HAP-1 (cell line): ENCODE measurements at places on chromosomes 4 and X.

DNA sequence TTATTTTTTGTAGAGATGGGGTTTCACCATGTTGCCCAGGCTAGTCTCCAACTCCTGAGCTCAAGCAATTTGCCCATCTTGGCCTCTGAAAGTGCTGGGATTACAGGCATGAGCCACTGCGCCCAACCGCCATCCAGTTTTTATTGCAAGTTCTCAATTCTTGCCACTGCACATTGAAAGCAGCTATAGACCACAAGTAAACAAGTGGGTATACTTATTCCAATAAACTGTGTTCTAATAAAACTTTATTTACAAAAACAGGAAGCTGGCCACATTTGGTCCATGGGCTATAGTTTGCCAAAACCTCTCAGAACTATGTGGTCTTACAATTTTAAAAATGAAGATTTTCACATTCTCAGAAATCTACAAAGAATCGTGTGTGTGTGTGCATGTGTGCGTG, 313.6 kb upstream of the RASGEF1B start:
- no peak for DNase-seq

- DNase-seq: no peak
These were observed 475.7 kb upstream of the SLIT2 start for GRCh38 chr4:19776021-19776459.

DNA sequence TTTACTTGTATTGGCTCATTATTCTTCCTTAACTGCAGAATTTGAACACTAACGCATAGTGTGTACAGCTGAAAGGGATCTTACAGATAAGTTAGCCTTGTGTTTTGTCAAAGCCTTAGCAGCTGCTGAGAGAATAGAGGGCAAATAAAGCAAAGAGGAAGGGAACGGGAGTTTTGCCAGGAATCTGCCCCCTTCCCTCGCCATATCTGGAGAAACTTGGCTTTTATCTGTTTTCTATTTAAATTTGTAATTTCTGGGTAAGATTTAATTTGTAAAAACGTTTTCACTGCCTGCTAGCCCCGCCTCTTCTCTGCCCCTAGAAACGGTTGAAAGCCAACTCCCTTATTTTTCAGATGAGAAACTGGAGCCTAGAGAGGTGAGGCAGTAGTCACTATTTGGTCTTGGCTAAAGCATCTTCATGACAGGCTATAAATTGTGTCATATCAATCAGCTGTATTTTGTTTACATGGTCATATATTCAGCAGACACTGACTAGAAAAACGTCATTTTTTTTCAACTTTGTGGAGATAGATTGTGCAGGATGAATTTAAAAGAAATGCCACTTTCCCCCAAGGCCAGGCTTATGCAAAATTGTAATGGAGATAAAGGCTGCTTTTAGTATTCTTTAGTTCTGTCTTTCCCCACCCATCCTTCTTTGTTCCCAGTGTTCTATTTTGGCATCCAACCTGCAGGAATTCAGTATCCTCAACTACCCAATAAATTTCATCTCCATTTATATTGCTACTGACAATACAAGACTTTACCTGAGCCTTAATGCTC, 319.4 kb downstream of the SH2D1A start:
- DNase-seq: peak; percentile 59

GRCh38 chrX:65508851-65509250, 25.7 kb downstream of the LAS1L start:
- DNase-seq: no peak

DNA sequence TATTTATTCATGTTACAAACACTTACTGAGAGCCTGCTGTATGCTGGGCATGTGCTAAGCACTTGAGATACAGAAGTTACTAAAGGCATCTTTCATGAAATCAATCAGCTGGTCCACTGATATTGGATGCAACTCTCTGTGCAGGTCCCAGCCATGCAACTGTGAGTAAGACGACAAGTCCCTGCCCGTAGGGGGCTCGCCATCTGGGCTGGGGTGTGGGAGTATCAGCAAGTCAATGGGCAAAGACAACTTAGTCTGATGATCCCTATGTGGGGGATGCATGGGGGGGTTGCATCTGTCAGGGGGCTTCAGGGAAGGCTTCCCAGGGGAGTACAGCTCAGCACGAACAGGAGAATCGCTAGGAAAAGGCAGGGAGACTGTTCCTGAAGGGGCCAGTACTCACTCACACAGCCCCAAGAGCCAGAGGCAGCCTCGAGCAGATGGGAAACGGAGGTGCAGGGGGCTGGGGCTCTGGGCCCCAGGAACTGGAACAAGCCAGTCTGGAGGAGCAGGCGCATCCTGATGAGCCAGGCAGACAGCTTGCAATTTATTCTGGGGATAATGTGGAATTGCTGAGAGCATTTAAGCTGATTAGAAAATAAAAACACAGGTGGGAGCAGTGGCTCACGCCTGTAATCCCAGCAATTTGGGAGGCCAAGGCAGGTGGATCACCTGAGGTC, 40.2 kb downstream of the CRMP1 start:
- DNase-seq: no peak

GRCh38 chr4:184355857-184356256, 118.5 kb downstream of the IRF2 start:
- DNase-seq: no peak

DNA sequence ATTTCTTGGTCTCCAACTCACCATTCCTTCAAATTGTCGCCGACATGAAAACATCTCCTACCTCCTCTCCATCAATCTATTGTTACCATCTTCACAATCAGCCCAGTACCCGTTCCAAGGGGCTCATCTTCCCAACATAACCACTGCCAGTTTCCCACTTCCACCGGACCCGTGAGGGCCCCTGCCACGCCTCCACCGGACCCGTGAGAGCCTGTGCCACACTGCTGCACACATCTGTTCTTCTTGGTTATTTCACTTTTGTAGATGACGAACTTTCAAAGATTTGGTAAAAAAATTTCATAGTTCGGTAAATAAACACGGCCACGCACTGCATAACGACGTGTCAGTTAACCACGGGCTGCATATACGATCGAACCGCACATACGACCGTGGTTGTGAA, 65.0 kb downstream of the FAT1 start:
- no peak for DNase-seq

DNA sequence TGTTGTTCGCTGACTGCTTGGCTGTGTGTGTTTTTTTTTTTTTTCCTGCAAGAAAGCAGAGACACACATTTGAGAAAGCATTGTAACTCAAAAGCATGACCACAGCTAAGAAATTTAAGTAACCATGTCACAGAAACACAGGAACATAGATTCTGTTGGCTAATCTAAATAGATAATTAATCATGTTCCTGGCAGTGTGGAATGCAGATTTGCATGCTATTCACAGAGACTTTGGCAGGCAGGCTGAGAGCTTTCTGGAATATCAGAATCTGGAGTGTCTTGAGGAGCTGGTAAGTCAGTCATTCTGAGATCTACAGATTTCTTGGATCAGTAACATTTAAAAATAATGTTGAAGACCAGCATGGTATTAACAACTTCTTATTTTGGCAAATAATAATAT, 33.2 kb upstream of the SMS start:
- DNase-seq: peak; percentile 36

GRCh38 chrX:55488006-55488592, 1.5 kb downstream of the USP51 start:
- no peak for DNase-seq
